ENCODE measurements at places on chromosomes 16 and 17.

GRCh38 chr16:89422905-89423630 is 67.3 kb downstream of the ANKRD11 start:
- no peaks in the 10 kb centered on the region for H3K27me3 ChIP-seq
- no peaks in the 10 kb centered on the region for H3K36me3 ChIP-seq
- peak overlapping the region; percentile 39 for H3K27ac ChIP-seq
- H3K4me3 ChIP-seq: no peak overlapping the region
- peak; percentile 57 for DNase-seq

DNA sequence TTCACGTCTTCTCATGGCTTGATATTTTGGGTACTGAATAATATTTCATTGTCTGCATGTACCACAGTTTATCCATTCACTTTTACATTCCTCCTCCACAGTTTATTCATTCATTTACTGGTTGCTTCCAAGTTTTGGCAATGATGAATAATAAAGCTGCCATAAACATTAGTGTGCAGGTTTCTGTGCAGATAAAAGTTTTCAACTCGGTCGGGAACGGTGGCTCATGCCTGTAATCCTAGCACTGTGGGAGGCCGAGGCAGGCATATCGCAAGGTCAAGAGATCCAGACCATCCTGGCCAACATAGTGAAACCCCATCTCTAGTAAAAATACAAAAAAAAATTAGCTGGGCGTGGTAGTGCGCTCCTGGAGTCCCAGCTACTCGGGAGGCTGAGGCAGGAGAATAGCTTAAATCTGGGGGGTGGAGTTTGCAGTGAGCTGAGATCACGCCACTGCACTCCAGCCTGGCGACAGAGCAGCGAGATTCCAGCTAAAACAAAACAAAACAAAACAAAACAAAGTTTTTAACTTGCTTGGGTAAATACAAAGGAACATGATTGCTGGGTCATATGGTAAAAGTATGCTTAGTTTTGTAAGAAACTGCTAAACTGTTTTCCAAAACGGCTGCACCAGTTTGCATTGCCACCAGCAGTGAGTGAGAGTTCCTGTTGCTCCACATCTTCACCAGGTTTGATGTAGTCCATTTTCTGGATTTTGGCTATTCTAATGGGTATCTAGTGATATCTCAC is 89.5 kb downstream of the WWP2 start:
- DNase-seq: no peak
- no peak overlapping the region for H3K4me3 ChIP-seq
- no peaks in the 10 kb centered on the region for H3K27me3 ChIP-seq
- no peaks in the 10 kb centered on the region for H3K4me1 ChIP-seq

- H3K4me1 ChIP-seq: peaks cover 13% of the 10 kb centered on the region
- 0 out of 2 replicates have a peak overlapping the region, but pooled peaks have one; percentile 4 for H3K4me3 ChIP-seq
- peak; percentile 58 for DNase-seq
- H3K27ac ChIP-seq: peak overlapping the region; percentile 87
These were observed 43.2 kb upstream of the MRPS23 start for GRCh38 chr17:57892820-57893595.

- H3K27ac ChIP-seq: no peak overlapping the region
- H3K27me3 ChIP-seq: no peaks in the 10 kb centered on the region
- no peaks in the 10 kb centered on the region for H3K4me1 ChIP-seq
- no peak overlapping the region for H3K4me3 ChIP-seq
These were observed 366.4 kb upstream of the DYNLRB2 start for GRCh38 chr16:80174416-80174815.

DNA sequence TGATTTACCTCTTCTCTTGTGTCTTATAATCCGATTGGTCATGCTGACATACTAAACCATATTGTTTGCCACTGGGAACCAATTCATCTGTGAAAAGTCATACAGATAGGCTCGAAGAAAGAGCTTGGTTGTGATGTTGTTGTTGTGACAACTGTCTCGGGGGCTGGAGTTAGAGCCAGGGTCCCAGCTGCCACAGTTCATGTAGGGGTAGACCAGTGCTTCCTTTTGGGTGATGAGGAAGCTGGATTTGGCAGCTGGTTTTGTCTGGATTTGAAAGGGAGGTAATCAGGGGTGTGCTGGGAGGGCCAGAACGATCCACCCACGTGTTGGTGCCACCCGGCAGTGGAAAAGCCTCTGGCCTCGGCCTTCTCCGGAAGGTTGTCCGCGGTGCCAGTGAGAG is 438.1 kb downstream of the WWOX start:
- H3K27ac ChIP-seq: no peak overlapping the region
- DNase-seq: no peak
- H3K4me1 ChIP-seq: no peaks in the 10 kb centered on the region
- no peaks in the 10 kb centered on the region for H3K36me3 ChIP-seq

- H3K4me1 ChIP-seq: no peaks in the 10 kb centered on the region
- H3K27me3 ChIP-seq: no peaks in the 10 kb centered on the region
- no peak for DNase-seq
- no peak overlapping the region for H3K27ac ChIP-seq
- H3K36me3 ChIP-seq: no peaks in the 10 kb centered on the region
- H3K4me3 ChIP-seq: no peak overlapping the region
These were observed 11.6 kb downstream of the KRT33A start for GRCh38 chr17:41338961-41339485.

DNA sequence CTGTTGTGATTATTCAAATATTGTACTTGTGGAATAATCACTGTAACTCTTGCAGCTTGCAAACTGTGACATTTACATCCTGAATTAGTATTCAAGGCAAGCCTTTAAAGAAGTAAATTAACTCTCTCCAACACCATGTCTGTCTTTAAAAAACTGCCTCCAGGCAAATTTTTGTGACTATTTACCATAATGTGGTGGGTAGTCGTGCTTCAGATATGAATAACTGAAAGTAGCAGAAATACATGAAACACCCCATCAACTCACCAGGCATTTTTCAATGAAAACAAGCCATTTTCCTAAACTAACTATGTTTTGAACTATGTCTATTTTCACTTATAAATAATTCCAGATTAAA is 217.4 kb upstream of the PSMD7 start:
- H3K27me3 ChIP-seq: no peaks in the 10 kb centered on the region
- H3K27ac ChIP-seq: no peak overlapping the region
- no peak for DNase-seq

GRCh38 chr17:51228161-51228560 is 31.7 kb downstream of the MBTD1 start:
- DNase-seq: no peak
- no peak overlapping the region for H3K27ac ChIP-seq
- no peak overlapping the region for H3K4me3 ChIP-seq
- H3K36me3 ChIP-seq: peaks cover 11% of the 10 kb centered on the region

DNA sequence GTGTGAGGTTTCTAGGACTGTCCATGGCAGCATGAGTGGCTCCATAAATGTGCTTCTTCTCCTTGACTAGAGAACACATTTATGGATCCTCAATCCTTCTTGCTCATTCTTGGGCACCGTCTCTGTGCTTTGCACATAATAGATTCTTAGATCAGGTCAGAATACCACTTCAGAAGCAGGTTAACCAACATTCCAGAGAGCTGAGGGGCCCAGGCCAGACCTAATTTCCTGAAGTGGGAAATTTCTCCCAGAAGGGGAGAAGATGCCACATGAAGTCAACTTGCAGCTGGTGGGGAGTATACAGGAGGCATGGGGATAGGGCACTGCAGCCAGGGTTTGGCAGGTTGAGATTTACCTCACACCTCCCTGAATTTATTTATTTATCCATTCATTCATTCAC is 24.4 kb upstream of the VAT1L start:
- no peaks in the 10 kb centered on the region for H3K36me3 ChIP-seq
- no peaks in the 10 kb centered on the region for H3K4me1 ChIP-seq
- no peak for DNase-seq
- H3K4me3 ChIP-seq: no peak overlapping the region
- H3K27ac ChIP-seq: no peak overlapping the region

DNA sequence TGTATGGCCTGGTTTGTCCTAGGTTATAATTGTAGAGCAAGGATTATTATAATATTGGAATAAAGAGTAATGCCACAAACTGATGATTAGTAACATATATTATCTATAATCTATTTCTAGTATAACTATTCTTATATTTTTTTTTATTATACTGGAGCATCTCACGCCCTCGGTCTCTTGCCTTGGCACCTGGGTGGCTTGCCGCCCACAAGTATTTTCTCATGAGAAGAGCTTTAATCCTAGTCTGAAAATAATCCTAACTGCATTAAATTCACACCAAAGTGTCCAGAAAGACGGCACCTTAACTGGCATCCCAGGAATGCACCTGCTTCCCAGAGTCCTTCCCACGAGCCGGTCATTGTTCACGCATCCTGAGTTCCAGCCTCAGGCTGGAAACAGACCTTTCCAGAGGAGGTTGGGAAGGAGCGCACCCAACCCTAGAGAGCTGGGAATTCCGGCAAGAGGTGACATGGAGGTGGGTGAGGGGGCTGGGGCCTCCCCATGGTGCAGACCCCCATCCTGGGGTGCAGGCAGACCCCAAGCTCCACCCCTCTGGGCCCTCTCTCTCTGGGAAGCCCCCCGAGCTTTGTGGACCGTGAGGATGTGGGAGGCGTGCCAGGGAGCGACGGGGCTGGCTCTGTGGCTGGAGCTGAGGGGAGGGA is 15.9 kb downstream of the CHMP1A start:
- H3K36me3 ChIP-seq: no peaks in the 10 kb centered on the region
- no peak overlapping the region for H3K4me3 ChIP-seq
- H3K27me3 ChIP-seq: no peaks in the 10 kb centered on the region
- H3K27ac ChIP-seq: no peak overlapping the region

DNA sequence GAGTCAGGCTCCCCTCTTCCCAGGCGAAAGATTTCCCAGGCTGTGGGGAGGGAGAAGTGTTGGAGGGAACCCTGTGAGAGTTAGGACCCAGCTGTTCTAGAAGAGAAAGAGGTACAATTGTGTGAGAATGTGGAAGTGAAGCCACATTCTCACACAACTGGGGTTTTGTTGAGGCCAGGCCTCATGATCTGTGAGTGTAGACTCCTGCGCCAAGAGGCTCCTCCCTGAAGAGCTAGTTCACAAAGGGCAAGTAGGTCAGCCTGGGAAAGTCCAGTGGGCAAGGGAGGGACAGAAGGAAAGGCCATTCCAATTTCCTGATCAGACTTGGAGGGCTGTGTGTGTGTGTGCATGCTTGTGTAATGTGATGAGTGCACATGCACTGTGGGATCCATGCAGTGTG is 15.2 kb downstream of the CD300LF start:
- no peak for DNase-seq
- H3K27ac ChIP-seq: no peak overlapping the region
- no peaks in the 10 kb centered on the region for H3K36me3 ChIP-seq

DNA sequence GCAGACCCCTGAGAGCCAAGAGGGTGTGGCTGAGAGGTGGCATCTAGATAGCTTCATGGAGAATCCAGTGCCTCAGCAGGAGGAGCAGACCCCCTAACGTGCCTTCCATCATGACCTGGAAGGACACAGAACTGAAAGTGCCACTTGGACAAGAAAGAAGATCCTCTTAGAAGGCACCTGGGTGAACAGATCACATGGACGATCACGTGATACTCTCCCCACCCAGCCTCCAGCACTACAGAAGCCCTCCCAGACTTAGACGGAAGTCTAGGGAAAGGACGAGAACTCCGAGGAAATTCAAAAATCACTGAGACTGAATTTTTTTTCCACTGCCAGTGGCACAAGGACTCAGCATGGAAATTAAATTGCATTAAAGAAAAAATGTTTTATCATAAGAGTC is 113.4 kb downstream of the MRM1 start:
- H3K27ac ChIP-seq: no peak overlapping the region
- no peaks in the 10 kb centered on the region for H3K36me3 ChIP-seq
- H3K4me3 ChIP-seq: no peak overlapping the region
- no peaks in the 10 kb centered on the region for H3K27me3 ChIP-seq
- H3K4me1 ChIP-seq: no peaks in the 10 kb centered on the region

GRCh38 chr17:40912486-40913210 is 24.8 kb downstream of the KRT23 start:
- H3K4me3 ChIP-seq: no peak overlapping the region
- H3K36me3 ChIP-seq: no peaks in the 10 kb centered on the region
- no peak for DNase-seq

DNA sequence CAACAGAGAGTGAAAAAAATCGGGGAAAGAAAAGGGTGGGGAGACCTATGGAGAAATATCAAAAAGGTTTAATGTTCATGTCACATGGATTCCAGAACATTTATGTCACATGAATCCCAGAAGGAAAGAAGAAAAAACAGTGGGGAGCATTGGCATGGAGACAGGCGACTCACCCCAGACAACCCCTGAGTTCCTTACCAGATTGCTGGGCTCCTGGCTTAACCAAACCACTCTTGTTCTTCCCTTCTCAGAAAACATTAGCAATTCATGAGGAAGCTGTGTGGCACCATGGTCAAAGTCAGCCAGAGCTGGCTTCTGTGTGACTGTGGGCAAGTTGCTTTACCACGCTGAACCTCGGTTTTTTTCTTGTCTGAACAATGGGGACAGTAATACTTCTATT is 49.6 kb upstream of the CLEC19A start:
- no peak for DNase-seq
- no peak overlapping the region for H3K27ac ChIP-seq
- no peak overlapping the region for H3K4me3 ChIP-seq

- peak; percentile 42 for DNase-seq
- H3K27ac ChIP-seq: peak overlapping the region; percentile 50
These were observed 2.9 kb downstream of the RNF213 start for GRCh38 chr17:80263253-80264204.

DNA sequence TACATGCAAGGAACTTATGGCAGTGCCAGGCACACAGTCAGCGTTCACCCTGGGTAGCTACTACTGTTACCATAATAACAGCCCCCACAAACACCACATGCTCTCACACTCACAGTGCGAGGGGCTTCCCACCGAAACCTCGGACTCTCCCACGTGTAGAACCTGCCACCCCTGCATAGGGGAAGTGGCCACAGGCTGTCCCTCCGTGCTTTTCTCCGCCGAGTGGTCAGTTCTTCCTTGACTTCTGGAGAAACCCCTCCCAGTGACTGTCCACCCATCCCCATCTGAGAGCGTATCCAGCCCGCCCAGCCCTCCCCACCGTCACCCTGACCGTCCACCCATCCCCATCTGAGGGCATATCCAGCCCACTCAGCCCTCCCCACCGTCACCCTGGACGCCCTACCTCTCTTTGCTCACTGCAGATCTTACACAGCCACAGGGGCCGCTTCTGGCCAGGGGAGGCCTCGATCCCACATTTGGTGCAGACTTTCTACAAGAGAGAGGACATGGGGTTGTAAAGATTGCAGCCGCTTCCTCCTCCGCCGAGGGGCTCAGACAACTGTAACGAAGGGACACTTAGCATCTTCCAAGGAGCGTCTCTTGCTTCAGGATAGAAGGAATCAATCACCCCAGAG is 71.1 kb downstream of the RPH3AL start:
- no peak overlapping the region for H3K4me3 ChIP-seq
- no peak overlapping the region for H3K27ac ChIP-seq
- H3K27me3 ChIP-seq: no peaks in the 10 kb centered on the region
- DNase-seq: no peak

DNA sequence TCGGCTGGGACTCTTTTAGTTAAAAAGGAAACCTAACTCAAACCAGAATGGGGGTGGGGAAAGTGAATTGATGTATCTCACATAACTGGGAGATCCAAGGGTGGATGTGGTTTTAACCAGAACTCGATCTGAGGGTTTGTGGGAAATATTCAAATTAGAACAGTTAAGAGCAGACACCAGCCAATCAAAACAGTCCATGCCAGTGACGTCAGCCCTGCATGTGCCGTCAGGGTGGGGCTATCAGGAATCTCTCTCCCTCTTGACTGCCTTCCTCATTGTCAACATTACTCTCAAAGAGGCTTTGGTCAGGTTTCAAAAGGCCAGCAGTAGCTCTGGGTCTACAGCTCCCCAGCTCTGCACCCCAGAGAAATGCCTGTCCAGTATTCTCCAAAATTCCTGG is 94.2 kb upstream of the HSBP1 start:
- peak; percentile 43 for DNase-seq
- no peak overlapping the region for H3K27ac ChIP-seq
- H3K36me3 ChIP-seq: no peaks in the 10 kb centered on the region
- H3K4me3 ChIP-seq: no peak overlapping the region
- H3K4me1 ChIP-seq: no peaks in the 10 kb centered on the region
- H3K27me3 ChIP-seq: no peaks in the 10 kb centered on the region
